Astrocyte (in vitro differentiated cells and primary cell): ENCODE measurements at places on chromosomes 11 and 22.
A peak's percentile ranks its signal among the peaks of the same experiment; 100 is the strongest.

DNA sequence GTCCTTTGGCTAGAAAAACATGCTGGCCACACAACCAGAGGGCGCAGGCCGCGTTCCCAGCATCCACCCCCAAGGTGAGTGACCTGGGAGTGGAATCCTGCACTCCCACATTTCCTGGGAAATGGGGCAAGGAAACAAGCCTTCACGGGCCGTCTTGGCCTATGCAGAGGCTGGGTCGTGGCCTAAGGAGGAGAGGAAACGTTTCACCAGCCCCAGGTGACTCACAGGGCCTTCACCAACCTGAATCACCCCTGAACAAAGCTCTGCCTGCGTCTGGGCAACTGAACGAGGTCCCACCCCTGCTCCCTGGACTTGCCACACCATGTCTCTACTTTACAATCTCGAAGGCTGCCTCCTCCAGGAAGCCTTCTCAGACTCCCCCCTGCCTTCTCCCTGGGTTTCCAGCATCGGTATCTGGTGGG lies 13.2 kb downstream of the MYH9 start:
- peak; percentile 75 for DNase-seq

- DNase-seq = no peak
These were observed 592.0 kb downstream of the SOX6 start for GRCh38 chr11:15764326-15764725.

GRCh38 chr11:34495239-34495723 lies 18.3 kb downstream of the ELF5 start:
- no peak for DNase-seq

DNA sequence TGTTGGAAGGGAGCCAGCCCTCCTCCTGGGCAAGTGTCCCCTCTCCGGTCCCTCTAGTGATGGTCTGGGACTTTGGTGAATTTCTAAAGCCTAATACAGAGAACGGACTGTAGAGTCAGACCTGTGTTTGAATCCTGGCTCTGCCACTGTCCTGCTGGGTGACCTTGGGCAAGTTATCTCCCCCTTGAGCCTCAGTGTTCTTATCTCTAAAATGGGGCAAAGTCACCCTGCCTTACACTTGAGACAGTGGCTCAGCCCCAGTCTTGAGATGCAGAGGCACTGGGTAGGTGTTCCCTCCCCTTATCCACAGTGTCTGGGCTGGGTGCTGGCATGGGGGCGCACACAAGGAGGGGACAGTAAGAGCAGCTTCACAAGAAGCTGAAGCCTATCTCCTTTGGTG lies 20.9 kb downstream of the DGAT2 start:
- DNase-seq = no peak

DNA sequence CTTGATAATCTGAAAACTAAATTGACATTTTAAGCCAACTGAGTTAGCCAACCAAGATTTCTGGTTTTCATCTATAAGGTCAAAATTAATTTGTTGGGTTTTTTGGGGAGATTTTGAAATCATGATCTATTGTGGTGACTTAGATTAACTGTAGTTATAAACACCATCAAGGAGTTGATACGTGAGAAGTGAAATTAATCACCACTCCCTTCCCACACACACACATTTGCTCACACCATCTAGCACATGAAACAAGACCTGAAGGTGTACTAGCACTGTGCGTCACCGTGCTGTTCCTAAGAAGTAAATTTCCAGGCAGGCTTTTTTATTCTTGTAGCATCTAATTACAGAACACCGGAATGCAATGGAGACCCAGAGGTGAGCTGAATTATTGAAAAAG lies 2.1 kb downstream of the OR5B21 start:
- DNase-seq = no peak
